ENCODE measurements at places on chromosomes 3 and 15. TPM values are rescaled to one million over a fixed set of nuclear protein-coding genes. Genes with fewer than 3 reads are reported as not detected.

DNA sequence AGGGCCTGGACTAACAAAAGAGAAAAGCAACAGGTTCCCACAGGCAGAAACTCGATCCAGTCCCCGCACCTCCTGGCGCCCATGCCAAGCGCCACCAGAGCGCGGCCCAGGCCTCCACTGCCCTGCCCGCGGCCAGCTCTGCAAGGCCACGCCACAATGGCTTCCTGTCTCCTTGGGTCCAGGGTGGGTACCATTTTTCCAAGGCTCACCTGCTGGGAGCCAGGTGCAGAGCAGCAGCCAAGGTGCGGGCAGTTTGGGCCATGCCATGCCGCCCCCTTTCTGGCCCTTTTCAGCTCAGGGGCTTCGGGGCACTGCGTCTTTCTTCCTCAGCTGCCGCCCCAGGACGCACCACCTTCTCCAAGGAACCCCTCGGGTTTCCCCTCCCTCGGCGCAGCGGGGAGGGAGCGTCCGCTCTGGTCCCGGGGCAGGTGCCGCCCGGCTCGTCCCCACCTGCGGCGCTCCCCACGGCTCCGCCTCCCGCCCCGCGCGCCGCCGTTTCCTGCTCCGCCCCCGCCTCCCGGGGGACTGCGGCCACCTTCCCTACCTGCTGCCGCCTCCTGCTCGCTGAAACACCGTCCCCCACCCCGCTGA, at the start of gene ILDR1:
Gene ILDR1, minus strand, starts transcription at position 437 of the 591 bp plus-strand sequence. Its CDS starts 170 bp downstream, at position 267.
- H3K27ac ChIP-seq: no peak within 1 kb of the TSS
- H3K27me3 ChIP-seq: no peaks in the 10 kb centered on the region
- H3K36me3 ChIP-seq: no peaks in the 10 kb centered on the region

- H3K4me3 ChIP-seq: peak overlapping the region; percentile 52
- H3K4me1 ChIP-seq: peaks cover 43% of the 10 kb centered on the region
- no peaks in the 10 kb centered on the region for H3K27me3 ChIP-seq
- DNase-seq: peak; percentile 77
- H3K27ac ChIP-seq: peak overlapping the region; percentile 99
These were observed 3.5 kb downstream of the ZNF710 start for GRCh38 chr15:90004671-90005070.

- no peaks in the 10 kb centered on the region for H3K4me1 ChIP-seq
- H3K36me3 ChIP-seq: no peaks in the 10 kb centered on the region
- DNase-seq: no peak
- H3K27me3 ChIP-seq: peaks cover 37% of the 10 kb centered on the region
- H3K27ac ChIP-seq: no peak overlapping the region
- no peak overlapping the region for H3K4me3 ChIP-seq
These were observed 35.6 kb upstream of the TLE3 start for GRCh38 chr15:70133296-70133695.

HGD gene
- polyA plus RNA-seq: not detected

DNA sequence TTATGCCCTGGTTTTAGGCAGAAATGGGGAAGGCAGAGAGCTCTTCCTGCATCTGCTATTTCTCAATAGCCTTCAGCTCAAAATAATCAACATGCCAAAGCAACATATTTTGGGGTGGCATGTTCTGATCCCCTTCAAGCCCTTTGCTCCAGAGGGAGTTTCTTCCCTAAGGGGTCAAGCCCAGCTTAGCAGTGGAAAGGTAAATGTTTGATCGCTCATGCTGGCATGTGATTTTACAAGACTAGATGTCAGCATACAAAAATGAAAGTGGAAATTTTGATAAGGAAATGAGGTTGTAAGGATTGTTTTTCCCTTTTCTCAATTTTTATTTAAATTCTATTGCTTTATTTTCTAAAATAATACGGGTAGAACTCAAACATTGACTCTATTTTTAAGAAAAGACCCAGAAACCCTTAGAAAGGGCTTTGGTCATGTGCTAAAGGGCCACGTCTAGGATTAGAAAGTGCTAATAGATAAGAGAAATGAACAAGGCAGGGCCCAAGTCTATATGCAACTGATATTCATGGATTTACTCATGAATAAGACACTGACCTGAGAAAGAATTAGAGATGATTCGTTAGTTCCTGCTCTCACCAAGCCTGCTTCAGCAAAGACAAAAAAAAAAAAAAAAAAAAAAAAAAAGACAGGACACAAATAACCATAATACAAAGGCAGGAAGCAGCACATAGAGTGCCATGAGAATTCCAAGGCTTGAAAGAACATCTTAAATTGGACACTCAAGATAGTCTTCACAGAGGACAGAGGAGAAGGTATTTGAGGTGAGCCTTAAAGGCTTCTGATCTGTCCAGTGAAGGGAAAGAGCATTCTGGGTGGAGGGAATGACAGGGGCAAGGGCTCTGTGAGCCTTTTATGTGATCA, 55.0 kb upstream of the NR2E3 start:
- peaks cover 19% of the 10 kb centered on the region for H3K36me3 ChIP-seq
- H3K27ac ChIP-seq: no peak overlapping the region
- DNase-seq: no peak
- H3K4me1 ChIP-seq: peaks cover 13% of the 10 kb centered on the region

RBMS3 gene
- 2.3 TPM for polyA plus RNA-seq

DNA sequence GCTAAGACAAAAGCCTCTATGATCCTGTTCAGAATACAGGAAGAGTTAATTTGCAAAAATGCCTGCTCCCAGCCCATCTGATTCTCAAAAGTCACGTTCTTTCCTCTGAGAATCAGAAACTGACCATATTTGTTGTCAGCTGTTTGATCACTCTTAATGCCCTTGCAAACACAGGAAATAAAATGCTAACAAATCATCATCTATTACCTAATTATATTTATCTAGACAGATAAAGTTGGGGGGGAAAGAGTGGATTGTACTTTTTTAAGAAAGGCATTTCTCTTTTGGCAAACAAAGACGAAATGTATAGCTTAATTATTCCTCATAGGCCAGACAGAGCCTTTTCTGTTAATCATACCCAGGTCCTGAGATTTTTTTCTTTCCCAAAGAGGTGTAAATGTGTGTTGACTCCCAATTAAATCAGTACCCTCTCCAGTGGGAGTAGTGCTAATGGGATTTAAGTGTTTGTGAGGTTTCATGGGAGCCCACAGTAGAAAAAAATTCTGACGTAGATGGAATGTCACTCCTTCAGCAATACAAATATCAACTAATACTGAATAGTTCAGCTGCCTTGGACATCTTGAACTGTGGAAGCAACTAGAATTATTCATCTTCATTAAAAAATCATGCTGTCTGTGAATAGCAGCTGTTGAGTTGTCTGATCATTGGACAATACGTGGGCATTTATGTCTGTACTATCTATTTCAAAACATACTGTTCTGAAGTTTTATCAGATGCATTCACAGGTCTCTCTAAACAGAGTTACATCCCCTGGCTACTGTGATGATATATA, 22.5 kb upstream of the BNIP2 start:
- H3K4me3 ChIP-seq: no peak overlapping the region
- DNase-seq: no peak

- H3K36me3 ChIP-seq: no peaks in the 10 kb centered on the region
- H3K27ac ChIP-seq: no peak overlapping the region
- no peak overlapping the region for H3K4me3 ChIP-seq
- no peaks in the 10 kb centered on the region for H3K27me3 ChIP-seq
- DNase-seq: no peak
These were observed 75.0 kb downstream of the GABRB3 start for GRCh38 chr15:26697913-26698312.

C3orf70 gene
- polyA plus RNA-seq: 0.01 TPM

DNA sequence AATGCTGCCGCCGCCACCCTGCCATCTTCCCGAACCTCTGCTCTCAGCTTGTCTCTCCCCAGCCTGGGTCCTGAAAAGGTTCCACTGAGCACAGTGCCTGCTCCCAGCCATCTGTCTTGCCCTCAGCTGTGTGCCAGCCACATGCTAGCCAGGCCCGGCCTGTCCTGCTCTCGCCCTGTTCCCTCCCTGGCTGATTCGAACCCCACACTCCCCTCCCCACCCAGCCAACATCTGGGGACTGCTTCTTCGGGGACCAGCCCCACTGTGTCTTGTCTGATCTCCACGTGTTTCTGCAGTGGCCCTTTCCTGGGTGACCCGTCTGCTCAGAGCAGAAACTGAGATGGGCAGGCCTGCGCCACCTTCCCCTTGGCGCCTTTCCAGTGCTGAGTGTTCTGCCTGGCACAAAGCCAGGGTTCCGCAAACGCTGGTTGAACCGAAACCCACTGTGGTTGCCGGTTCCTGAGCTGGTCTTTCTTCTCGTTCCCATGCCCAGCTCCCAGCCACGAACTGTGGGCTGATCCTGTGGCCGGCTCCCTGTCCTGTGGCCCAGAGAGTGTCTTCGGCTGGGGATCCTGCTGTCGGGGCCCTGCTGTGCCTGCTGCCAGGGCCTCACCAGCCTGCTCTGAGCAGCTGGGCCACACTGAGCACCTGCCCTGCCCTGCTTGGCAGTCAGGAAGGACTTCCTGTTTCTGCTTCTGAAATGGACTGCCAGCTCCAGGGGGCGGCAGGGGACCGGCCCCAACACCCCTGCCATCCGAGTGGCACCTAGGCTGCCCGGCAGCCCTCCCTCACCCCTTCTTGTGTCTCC, 62.7 kb upstream of the KLF13 start:
- H3K27me3 ChIP-seq: no peaks in the 10 kb centered on the region
- peaks cover 11% of the 10 kb centered on the region for H3K4me1 ChIP-seq
- DNase-seq: no peak
- peak overlapping the region; percentile 14 for H3K27ac ChIP-seq
- H3K4me3 ChIP-seq: no peak overlapping the region
- H3K36me3 ChIP-seq: no peaks in the 10 kb centered on the region

DNA sequence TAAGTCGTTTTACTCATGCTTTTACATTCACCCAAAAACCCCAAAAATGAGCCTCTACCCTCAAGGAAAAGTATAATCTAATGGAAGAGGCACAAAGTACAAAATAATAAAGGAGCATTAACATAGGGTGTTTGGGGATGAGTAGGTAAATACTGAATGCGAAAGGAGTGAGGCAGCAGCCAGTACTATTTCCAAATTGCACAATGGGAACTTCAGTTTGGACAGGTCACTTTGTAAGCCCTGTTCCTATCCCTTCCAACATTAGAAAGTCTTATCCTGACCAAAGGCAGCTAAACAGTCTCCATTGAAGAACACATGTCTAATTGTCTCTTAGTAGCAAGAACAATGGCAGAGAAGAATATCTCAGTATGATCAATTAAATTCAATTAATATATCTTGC, 728.3 kb downstream of the GBE1 start:
- H3K27me3 ChIP-seq: no peaks in the 10 kb centered on the region
- no peak for DNase-seq
- no peak overlapping the region for H3K27ac ChIP-seq
- H3K4me1 ChIP-seq: no peaks in the 10 kb centered on the region
- no peak overlapping the region for H3K4me3 ChIP-seq

- no peak overlapping the region for H3K27ac ChIP-seq
- H3K4me1 ChIP-seq: no peaks in the 10 kb centered on the region
- no peak for DNase-seq
- no peak overlapping the region for H3K4me3 ChIP-seq
These were observed 39.5 kb downstream of the KBTBD8 start for GRCh38 chr3:67037615-67038014.

WDR93 gene
- 0.05 TPM for polyA plus RNA-seq

DNA sequence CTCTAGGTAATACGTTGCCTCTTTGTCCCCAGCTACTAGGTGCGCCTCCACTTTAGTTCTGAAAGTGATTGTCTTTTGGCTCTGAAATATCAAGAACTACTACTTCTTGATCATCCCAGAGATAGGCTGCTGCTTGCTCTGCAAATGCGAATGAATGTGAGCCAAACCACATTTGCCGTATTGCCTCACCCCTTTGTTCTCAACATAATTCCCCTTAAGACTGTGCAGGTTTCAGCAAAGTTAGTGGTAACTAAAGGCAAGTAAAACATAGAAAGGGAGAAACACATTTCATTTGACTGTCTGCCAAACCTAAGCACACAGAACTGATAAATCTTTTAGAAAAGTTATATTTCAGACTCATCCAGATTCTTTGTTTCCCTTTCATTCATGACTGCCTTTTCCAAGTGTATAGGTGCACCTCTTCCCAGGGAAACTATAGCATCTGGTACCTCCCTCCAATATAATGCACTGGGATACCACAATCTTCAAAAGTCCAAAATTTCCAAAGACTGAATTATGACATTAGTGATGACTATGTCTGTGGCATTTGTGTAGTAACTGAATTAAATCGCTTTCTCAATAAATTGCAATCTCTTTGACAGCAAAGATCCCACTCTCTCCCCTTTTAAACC, 720.6 kb upstream of the CBLB start:
- H3K27ac ChIP-seq: peak overlapping the region; percentile 58
- peaks cover 32% of the 10 kb centered on the region for H3K4me1 ChIP-seq
- peak; percentile 50 for DNase-seq
- peak overlapping the region; percentile 43 for H3K4me3 ChIP-seq
- H3K27me3 ChIP-seq: no peaks in the 10 kb centered on the region

- no peaks in the 10 kb centered on the region for H3K27me3 ChIP-seq
- no peak overlapping the region for H3K4me3 ChIP-seq
- H3K4me1 ChIP-seq: no peaks in the 10 kb centered on the region
- H3K27ac ChIP-seq: no peak overlapping the region
These were observed 7.4 kb upstream of the SNX22 start for GRCh38 chr15:64144192-64144564.

CATSPER2 gene
- 3.5 TPM for polyA plus RNA-seq

CXCR6 gene
- not detected for polyA plus RNA-seq

DNA sequence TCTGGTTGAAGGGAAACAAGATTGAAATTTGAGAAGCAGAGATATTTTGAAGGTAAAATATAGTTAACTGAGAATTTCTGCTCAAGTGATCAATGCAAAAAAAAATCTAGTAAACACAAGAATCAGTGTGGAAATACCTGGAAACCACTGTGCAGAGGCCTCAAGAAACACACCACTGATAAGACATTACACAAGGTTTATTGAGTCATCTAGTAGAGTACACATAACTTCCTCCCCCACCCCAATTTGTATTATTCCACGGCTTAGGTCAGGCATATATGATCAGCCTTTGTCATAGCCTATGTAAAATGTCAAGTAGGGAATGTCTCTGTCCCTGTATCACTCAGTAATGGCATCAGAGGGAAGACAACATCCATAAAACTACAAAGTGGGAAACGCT, 447.8 kb upstream of the BCHE start:
- peaks cover 20% of the 10 kb centered on the region for H3K4me1 ChIP-seq
- peak overlapping the region; percentile 58 for H3K27ac ChIP-seq
- no peaks in the 10 kb centered on the region for H3K36me3 ChIP-seq

DNA sequence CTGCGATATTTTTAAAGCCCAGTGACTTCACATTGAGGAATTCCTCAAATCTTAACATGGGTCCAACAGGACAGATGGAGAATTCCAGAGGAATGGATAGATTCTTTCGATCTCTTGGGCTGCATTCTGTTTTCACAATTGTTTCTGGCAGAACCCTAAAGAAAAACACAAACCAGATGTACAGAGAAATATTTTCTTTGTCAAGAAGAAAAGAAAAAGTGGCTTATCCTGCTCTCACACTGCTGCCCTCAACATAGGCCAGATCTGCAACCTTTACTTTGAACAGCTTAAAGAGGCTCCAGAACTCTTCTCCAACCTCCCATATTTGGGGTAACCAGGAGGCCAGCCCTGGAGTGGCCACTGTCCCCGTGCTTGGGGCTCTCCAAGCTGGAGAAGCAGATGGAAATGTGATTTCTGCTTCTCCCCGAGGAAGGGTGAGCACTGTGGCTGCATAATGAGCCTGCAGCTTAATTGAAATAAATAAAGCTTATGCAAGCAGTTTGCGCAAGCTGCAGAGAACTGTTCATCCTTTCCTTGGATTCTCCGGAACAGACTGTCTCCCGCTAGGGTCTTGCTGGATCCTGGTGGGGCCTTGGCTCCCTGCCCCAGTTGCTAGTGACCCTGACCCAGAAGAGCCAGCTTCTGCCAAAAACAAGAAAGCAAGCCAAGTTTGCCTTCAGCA, 453.2 kb upstream of the PROK2 start:
- no peaks in the 10 kb centered on the region for H3K36me3 ChIP-seq
- DNase-seq: no peak
- H3K27me3 ChIP-seq: peaks cover 8% of the 10 kb centered on the region
- H3K4me1 ChIP-seq: no peaks in the 10 kb centered on the region

Data from keratinocyte (primary cell).